Keratinocyte (primary cell): ENCODE measurements at places on chromosomes 7 and 10. TPM values are rescaled to one million over a fixed set of nuclear protein-coding genes. Genes with fewer than 3 reads are reported as not detected.

DNA sequence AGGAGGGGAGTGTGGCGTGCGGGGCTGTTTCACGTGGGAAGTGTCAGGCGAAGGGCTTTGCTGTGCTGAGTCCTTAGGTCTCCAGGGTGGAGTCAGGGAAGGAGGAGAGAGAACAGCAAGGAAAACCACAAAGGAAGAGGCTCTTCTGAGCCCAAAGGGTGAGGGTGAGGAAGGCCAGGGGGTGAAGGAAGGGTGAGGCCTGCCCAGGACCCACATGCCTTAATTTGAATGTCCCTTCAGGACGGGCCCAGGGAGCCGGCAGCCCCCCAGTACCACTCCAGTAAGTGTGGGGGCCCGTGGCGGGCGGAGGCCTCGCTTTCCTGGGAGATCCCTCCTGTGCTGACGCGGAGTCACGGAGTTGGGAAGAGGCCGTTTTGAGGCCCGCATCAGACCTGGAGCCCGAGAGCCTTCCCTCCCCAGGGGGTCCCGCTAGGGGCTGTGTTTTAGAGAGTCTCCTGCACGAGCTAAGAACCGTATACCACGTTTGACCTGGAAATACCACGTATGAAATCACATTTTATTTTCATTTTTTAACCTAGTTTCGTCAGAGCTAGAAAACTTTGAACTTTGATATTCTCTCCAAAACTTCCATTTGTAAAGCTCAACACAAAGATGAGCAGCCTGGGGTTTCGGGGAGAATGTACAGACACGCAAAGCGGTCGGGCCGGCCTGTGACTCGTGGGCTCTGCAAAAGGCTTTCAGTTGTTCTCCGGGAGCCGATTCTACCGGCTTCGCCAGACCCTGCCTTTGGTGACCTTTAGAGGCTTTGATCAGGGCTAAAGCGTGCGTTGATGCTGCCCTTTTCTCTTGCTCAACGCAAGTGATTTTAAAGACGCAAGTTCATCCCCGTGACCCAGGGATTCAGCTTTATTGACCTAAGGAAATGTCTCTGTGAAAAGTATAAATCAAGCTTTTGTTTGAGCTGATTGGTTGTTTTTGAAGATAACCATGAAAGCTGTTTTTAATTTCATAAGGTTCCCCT is 23.6 kb upstream of the TTYH3 start:
- DNase-seq, result no peak

- DNase-seq, result no peak
Measured at GRCh38 chr7:148727501-148728278, 29.0 kb downstream of the CUL1 start.

Gene ACSM6
- 0.04 TPM in 1 of 3 replicates, not detected in the others for polyA plus RNA-seq

Gene CDK1
- 5.2 to 43.8 TPM (median 19.2 TPM) in 3 replicates for polyA plus RNA-seq

Gene WDR86
- polyA plus RNA-seq, result not detected in 3 replicates

- DNase-seq, result no peak
Measured at GRCh38 chr10:87036623-87037022, 16.5 kb downstream of the FAM25A start.

- no peak for DNase-seq
Measured at GRCh38 chr10:71250405-71250804, 38.0 kb downstream of the UNC5B start.

GRCh38 chr7:67894746-67895145 is 898.1 kb downstream of the TYW1 start:
- no peak for DNase-seq

GRCh38 chr7:2383543-2384274 is 19.7 kb upstream of the CHST12 start:
- no peak for DNase-seq
